Tibial artery (tissue), 4 donors: ENCODE measurements at places on chromosomes 2 and 18.

DNA sequence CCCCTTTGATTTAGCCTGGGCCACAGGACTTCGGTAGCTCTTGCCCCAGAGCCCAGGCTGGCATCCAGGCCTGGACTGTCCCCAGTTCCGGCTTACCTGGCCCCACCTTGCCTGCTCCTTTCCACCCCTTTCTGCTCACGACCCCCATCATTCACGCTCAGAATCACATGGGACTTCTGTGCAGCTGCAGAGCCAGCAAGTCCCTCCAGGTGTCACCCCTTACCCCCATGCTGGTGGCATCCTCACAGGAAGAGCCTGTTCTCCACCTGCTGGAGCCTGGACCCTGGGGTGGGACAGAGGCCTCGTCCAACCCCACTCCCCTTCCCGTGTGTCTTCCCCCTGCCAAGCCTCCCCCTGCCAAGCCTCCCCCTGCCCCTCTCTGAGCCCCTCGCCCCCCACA, 7.9 kb upstream of the KCNIP3 start:
- DNase-seq = no peak

- DNase-seq = no peak
Observed at GRCh38 chr2:195038153-195038552, 618.9 kb upstream of the SLC39A10 start.

GRCh38 chr2:152421521-152422370, 86.8 kb downstream of the FMNL2 start:
- DNase-seq = no peak

- DNase-seq = no peak
Observed at GRCh38 chr2:191994749-191995148, 147.9 kb upstream of the CAVIN2 start.

DNA sequence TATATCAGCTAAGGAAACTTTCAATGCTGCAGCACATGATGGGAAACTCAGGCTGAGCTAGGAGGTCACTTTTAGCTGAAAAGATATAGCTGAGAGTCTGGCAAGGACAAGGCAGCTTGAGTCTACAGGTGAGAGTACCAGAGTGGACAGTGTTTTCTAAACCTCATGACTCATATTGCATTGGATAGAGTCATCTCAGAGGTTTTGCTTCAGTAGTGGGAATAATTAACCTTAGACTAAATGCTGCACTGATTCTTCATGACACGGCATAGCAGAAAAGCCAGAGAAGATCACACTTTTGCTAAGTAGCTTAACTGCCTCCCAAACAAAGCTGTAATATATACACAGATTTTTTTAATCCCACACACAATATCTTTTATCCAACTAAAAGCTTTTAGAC, 865.0 kb upstream of the CDH2 start:
- no peak for DNase-seq

DNA sequence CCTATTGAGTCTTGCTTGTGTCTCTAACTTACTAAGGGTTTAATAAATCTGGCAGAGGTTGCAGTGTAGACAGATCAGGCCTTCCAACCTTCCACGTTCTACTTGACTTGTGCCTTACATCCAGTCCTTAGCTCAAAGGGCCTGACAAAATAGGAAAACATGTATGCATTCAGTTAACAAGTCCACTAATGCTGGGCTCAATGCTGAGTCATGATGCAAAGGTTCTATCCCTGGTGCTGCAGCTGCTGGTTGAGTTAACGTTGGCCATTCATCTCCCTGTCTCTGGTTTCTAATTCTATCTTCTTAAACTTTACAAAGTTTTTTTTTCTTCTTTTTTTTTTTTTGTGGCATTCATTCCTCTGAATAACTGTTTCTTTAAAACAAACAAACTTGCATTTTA, 46.3 kb upstream of the ITGB6 start:
- DNase-seq = no peak
